ENCODE measurements at places on chromosomes 1 and 21. TPM values are rescaled to one million over a fixed set of nuclear protein-coding genes. Genes with fewer than 3 reads are reported as not detected.
A peak's percentile ranks its signal among the peaks of the same experiment; 100 is the strongest.

GRCh38 chr1:199979071-199979470, 48.4 kb upstream of the NR5A2 start:
- no peak for DNase-seq

GRCh38 chr1:208899438-208899837, 655.3 kb upstream of the PLXNA2 start:
- DNase-seq = no peak

DNA sequence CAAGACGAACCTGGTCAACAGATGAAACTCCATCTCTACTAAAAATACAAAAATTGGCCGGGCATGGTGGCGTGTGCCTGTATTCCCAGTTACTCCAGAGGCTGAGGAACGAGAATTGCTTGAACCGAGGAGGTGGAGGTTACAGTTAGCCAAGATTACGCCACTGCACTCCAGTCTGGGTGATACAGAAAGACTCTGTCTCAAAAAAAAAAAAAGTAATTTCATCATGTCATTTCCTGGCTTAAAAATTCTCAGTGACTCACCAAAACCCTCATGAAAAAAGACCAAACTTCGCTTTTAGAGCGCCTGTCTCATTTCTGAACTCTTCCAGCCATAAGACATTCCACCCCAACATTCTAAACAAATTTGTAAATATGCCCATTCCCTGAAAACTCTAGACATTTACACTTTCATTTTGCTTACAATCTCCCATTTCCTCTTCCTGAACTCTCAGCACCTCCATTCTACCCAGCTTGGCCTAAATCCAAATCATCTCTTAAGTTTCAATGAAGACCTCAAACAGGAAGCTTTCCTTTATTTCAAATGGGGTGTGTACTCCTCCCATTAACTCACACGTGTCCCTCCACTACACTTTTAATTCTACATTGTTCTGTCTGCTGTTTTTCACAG, 50.5 kb upstream of the PRRC2C start:
- peak; percentile 82 for DNase-seq

- no peak for DNase-seq
Observed at GRCh38 chr1:153985341-153985912, 712 bp downstream of the RAB13 start.

GRCh38 chr1:225942574-225942973, 1.6 kb upstream of the LEFTY2 start:
- no peak for DNase-seq

DNA sequence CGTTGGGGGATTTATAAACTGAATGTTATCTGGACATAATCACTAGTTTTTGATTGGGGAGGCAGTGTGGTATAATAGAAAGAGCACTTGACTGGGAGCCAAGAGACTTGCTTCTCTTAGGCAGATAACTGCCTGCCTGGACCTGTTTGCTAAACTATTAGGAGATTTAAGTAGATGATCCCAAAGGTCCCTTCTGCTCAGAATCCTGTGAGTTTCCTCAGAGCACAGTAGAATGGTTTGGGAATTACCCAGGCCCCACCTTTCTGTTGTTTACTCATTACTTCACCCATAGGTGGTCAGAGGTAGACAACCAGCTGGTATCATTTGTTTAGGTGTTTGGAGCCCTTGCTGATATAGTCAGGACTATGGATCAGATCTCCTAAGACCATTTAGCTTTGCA, 10.3 kb upstream of the PODN start:
- no peak for DNase-seq

- no peak for DNase-seq
Observed at GRCh38 chr1:180428782-180429695, 73.3 kb downstream of the ACBD6 start.

- DNase-seq = no peak
Observed at GRCh38 chr1:201645956-201646355, 107.0 kb downstream of the NAV1 start.

DNA sequence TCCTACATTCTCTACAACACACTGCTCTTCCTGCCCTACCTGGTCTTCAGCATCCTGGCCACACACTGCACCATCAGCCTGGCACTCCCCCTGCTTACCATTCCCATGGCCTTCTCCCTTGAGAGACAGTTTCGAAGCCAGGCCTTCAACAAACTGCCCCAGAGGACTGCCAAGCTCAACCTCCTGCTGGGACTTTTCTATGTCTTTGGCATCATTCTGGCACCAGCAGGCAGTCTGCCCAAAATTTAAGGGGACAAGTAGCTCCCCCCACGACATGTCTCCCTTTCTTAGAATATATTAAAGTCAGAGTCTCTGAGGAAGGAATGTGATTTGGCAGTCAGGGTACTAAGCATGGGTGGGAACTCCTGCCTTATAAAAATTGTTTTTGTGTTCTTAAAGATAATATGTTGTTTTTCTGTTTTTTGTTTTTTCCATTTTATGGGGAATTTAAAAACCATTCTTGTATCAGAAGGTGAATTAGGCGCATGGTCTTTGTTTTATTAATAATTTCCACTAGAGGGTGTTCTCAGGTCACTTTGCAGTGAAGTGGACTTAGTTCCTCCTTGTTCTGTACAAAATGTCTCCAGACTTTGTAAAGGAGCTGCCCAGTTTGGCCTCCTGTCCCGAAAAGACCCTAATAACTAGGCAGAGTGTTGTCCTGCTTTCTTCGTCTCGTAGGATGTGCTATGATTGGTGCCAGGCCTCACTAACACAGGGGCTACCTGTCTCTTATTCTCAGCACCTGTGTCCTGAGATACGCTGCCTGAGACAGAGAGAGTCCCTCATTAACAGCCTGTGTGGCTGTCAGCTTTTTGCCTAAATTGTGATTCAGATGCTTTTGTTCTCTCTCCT, 13.1 kb downstream of the UBIAD1 start:
- DNase-seq = no peak

GRCh38 chr1:222546548-222547259, 1.2 kb downstream of the HHIPL2 start:
- peak; percentile 95 for DNase-seq

GRCh38 chr1:26666855-26667254, 29.0 kb upstream of the ARID1A start:
- DNase-seq = peak; percentile 9

- no peak for DNase-seq
Observed at GRCh38 chr1:222739465-222739864, 2.5 kb downstream of the FAM177B start.

LCE2C gene
- not detected for total RNA-seq

CLDN14 gene
- total RNA-seq = not detected

CHODL gene
- 0.35 TPM for total RNA-seq

CD5L gene
- not detected for total RNA-seq

WNT2B gene
- 0.37 TPM for total RNA-seq

FAM78B gene
- total RNA-seq = 0.72 TPM
